Stimulated activated CD4-positive, alpha-beta T cell treated with anti-CD3 and anti-CD28 coated beads, Interleukin-15, amount 100 ng/mL, for 24 hours (primary cell): ENCODE measurements at places on chromosomes 7 and 10.

DNA sequence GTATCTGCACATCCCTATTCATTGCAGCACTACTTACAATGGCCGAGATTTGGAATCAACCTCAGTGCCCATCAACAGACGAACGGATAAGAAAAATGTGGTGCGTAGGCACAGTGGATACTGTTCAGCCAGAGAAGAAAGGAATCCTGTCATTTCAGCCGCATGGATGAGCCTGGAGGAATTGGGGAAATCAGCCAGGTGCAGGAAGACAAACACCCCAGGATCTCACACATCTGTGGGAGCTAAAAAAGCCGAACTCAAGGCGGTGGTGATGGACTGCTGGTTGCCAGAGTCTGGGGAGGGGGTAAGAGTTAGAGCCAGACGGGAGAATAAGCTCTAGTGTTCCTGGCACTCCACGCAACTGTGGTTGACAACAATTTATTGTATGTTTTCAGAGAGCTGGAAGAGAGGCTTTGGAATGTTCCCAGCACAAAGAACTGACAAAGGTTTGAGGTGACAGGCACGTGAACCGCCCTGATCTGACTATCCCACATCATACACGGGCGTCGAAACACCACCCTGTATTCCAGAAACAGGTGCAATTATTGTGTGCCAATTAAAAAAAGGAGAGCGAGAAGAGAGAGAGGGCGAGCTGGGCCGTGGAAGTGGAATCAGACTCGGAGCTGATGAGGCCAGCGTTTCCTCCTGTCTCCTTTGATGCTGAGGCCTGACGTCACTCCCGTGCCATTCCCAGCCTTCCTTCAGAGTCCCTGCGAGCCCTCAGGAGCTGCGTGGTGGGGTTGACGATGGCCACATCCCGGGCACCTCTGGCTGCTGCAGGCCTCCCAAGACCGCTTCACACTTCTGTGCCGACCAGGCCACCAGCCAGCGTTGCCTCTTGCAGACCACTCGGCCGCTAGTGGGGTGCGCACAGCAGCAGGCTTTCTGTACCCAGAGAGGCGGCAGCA, 189.5 kb downstream of the DNAJB6 start:
- no peak for DNase-seq

- no peak for DNase-seq
Observed at GRCh38 chr10:97278491-97278989, 13.9 kb downstream of the ARHGAP19 start.

GRCh38 chr10:76626386-76626785, 1011.2 kb downstream of the KCNMA1 start:
- DNase-seq: no peak

- no peak for DNase-seq
Observed at GRCh38 chr7:140810385-140810784, 113.9 kb downstream of the NDUFB2 start.

DNA sequence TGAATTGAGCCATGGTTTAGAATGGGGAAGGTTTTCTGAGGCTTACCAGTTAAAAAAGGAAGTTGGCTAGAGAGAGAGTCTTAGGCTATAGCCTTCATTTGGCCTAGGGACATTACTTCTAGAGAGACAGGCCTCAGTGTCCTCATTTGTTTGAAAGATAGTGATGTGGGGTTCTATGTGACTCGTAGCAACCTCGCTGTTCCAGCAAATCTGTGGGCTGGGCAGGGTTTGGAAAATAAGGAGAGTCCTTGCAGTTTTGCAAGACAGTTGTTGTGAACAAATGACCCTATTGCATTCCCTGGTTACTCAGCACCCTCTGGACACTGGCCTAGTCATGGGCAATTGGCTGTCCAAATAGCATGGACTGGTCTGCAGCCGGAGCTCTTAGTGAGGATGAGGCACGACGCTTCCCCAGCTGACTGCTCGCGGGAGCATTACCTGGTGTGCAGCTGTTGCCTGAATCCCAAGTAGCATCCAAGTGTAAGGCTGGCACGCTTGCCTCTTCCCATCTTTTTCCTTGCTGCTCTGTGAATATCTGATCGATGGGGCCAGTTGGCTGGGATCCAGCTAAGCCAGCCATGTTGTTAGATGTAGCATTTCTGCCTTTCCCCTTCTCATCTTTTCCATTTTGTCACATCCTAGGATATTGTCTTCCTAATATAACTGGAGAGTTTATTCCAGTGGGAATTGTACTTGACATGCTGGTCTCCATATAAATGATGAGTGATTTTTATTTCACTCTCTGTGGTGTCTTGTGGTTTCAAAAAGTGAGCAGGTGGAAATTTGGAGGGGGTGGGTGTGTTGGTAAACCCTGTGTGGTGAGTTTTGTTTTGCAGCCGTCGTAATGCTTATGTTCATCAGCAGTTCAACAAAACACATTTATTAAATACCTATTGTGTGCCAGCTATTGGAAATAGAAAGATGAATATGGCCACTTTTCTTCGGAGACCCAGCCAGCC, 99.8 kb downstream of the SND1 start:
- peak; percentile 5 for DNase-seq

GRCh38 chr7:1377111-1377909, 82.0 kb downstream of the MICALL2 start:
- no peak for DNase-seq

DNA sequence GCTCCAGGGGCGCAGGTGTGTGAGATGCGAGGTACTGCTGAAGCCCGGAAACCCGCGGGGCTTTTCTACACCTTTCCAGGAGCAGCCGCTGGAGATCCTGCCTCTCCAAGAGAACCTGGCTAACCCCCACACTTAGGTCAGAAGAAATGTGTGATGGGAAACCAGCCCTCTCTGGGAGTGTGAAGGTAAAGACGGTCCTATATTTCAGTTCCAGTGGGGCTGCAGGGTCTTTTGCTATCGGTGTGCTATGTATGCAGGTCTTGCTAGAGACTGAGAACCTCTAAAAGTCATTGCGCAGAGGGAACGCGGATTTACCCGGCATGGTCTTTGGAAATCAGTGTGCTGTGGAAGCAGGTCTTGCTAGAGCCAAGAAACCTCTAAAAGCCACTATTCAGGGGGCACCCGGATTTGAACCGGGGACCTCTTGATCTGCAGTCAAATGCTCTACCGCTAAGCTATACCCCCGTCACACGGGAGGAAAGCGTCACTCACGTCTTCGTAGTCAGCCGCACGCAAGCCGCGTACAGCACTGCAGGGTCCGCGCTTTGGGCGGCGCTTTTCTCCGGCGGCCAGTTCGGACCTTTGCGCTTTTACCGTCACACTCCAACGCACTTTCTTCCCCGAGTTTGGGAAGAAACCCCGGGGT, 46.0 kb downstream of the ZNF777 start:
- peak; percentile 74 for DNase-seq

DNA sequence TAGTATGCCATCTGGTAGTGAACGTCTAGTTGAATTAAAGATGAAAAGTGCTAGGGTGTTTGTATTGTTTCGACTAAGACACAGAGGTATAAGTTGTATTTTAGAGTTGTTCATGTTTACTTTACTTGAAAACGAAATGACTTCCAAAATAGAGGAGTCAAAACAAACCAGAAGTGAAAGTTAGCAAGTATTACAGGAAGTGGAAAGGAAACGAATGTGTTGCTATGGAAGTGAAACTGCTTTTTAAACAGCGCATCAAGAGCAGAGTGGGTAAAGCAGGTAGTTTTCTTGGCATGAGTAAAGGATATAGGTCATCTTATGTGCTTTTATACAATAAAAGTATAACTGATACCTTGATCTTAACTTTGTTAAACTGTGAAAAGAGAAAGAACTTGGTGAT, 20.0 kb upstream of the GALNTL5 start:
- no peak for DNase-seq

DNA sequence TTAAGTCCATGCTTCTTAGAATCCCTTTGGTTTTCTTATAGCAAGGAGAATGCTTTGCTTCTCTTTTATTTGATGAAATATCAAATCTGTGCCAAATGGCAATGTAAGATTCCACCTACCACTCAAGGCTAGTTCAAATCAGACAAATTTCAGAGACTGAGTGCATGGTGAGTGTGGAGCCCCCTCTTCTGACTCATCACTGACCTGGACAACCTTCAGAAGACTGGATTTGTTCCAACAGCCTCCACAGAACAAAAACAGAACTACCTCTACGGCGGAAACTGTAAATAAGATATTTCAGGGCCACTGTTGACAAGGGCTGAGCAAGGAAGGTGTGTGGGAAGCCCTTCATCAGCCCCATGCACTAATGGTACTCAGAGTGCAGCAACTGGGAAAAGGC, 21.1 kb downstream of the NCAPG2 start:
- no peak for DNase-seq

DNA sequence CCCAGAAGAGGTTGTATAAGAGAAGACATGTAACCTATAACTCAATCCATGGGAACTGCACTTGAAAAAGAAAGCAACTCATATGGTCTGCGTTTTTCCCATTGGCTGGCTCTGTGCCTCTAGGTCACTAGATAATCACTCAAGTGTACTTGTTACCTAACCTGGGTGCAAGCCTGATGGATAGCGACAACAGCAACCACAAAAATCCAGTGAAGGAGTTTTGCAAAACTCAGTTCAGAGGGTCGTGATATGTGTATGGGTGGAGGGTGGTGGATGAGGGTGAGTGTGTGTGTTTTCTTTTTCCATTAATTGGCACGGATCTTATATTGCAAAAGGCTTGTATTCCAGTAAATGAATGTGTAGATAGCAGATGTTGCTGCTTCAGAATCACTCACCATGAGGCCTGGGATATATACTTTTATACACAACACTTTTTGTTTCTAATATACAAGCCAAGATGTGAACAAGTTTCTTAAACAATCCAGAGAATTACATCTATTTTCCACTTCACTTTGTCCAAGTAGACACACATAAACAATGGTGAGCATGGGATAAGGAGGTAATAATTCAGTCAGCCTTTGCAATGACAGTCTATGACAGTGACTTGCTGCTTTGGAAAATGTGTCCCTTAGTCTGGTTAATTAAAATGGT, 286.9 kb upstream of the DKK1 start:
- DNase-seq: no peak

DNA sequence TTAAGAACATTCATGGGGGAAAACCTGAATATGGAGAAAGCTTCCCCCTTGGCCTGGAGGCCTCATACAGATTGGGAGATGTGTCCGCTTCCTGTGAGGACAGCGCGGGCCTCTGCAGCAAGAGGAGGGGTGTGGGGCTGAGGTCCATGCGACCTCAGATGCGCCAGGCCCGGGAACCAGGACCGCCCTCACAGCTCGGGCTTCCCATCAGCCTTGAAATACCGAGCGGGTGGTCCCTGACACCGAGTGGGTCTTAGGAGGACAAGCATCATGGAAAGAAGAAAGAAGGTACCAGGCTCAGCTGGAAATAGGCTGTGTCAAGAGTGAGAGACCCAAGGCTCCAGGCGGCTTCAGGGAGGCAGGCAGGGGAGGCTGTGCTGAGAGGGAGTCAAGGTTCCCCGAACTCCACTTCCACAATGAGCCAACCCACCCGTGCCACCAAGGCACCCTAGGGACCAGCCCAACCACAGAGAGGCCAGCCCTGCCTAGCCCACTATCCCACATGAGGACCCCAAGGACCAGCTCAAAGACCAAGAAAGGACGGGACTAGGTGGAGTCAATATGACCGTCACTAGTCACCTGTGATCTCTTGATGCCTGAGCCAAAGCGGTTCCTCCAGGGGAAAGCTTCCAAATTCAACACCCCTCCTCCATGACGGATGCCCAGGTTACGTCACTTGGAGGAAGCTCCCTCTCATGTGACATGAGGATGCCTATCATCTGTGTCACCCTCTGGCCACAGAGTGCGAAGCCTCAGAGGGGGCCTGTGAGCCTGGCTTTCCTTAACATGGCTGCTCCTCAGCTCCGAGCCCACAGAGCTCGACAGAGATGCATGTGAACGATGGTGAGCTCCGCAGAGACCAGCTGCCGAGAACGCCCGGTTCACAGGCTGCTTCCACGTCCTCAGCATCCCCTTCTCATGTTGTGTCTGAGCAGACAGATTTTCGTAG, 103.7 kb downstream of the TCERG1L start:
- DNase-seq: no peak

DNA sequence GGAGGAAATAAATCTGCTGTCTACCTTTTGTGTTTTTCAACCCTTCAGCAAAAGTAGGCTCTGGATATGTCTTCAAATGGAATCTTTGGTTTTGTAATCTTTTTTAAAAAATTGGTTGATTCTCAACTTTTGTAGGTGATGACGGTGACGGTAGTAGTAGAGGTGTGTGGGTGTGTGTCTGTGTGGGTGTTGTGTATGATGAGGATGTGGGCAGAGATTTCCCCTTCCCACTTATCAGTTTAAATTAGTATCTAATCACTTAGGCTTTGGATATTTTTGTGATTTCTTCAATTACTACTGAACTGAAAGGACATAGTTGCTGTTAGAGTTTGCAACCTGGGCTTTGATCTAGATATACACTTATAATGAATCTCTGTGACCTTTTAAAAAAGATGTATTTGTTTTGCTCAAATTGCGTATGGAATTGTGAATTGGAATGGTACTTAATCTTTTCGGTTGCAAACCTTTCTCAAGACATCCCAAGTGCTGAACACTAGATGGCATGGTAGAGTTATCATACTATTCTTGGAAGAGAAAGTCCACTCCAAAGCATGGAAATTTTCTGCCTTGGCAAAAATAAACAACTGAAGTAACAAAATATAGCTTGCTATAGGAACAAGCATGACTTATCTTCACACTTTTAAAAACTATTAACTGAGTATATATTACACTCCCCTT, 51.9 kb upstream of the A1CF start:
- no peak for DNase-seq

DNA sequence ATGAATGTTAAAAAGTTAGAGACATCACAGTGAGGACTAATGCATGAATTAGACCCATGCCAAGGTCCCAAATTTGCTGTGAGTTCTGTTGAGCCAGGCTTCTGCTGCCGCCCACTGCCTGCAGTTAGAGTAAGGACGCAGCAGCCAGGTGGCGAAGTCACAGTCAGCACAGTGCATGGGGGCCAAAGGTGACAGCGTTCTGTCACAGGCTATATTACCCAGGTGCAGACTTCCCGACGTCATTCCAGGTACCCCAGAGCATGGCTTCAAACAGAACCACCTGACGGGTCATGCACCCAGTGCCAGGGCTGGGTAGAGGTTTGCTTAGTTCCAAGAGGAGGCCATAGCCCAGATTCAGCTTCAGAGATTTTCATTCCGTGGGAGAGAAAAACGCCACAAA, 33.9 kb upstream of the HMX3 start:
- DNase-seq: no peak

GRCh38 chr7:73567140-73567539, 9.7 kb upstream of the BCL7B start:
- no peak for DNase-seq

GRCh38 chr10:125521721-125522680, 161.0 kb downstream of the TEX36 start:
- peak; percentile 34 for DNase-seq

GRCh38 chr7:78435355-78435754, 636.8 kb downstream of the PHTF2 start:
- no peak for DNase-seq
